Left renal pelvis (tissue), 4 donors: ENCODE measurements at places on chromosomes 3 and 15. TPM values are rescaled to one million over a fixed set of nuclear protein-coding genes. Genes with fewer than 3 reads are reported as not detected.

DNA sequence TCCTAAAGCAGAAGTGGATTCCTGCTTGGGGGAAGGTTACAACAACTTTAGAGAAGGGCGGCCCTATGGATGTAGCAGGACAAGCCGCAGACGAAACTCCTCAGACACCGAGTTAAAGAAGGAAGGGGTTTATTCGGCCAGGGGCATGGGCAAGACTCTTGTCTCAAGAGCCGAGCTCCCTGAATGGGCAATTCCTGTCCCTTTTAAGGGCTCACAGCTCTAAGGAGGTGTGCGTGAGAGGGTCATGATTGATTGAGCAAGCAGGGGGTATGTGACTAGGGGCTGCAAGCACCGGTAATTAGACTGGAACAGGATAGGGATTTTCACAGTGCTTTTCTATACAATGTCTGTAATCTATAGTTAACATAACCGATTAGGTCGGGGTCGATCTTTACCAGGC lies 879 bp upstream of the PDHB start:
- no peak for DNase-seq

- no peak for DNase-seq
These were observed 5.9 kb upstream of the NGRN start for GRCh38 chr15:90259524-90259923.

GRCh38 chr3:120125992-120126391 lies 31.7 kb upstream of the GSK3B start:
- no peak for DNase-seq

DNA sequence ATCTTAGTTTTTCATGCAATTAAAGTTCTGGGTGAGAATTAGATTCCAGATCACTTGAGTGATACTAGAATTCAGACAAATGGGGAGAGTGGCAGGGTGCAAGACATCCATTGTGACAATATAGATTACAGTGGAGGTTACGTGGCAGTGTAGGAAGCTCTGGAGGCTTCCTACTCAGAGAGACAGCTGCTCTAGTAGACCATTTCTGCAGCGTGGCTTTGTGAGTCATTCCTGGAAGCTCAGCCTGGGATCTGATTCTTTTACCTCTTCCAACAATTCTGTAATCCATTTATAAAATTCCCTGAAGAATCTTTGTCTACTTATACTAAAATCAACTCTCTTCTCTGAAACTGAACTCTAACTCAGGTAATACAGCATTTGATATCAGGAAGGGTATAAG lies 90.4 kb upstream of the ASB14 start:
- no peak for DNase-seq

GRCh38 chr3:154129625-154130024 lies 8.4 kb downstream of the ARHGEF26 start:
- DNase-seq = no peak

The XYLB gene
- 14.0 TPM for polyA plus RNA-seq

GRCh38 chr3:62727536-62727935 lies 147.7 kb downstream of the CADPS start:
- DNase-seq = no peak

- DNase-seq = no peak
These were observed 31.7 kb downstream of the SLC4A7 start for GRCh38 chr3:27452368-27453090.

GRCh38 chr15:77830051-77830468 lies 197.3 kb upstream of the LINGO1 start:
- no peak for DNase-seq

- no peak for DNase-seq
These were observed 461 bp upstream of the FNDC3B start for GRCh38 chr3:172038798-172039435.

The PLA1A gene
- 0.35 TPM for polyA plus RNA-seq

DNA sequence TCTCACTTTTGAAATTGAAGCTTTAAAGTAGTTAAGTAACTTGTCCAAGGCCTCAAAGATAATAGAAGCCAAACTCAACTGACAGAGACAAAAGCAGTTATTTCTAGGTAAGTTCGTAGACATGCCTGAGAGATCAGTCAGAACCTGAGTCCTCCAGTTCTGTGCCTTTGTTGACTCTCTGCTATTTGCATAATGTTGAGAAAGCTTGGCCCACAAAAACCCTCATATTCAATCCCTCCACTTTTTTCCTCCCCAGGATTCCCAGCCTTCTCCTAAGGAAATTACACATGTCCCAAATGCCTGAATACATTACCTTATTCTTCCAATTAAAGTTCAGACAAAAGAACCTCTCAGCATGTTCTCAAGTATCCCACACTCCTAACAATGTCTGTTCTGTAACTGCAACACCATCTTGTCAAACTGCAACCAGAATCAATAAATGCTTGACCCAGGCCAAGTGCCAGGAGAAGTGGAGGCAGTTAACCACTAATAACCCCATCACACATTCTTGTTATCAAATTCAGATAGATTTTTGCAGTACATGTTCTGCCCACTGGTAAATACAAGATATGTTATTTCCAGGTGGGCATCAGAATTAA lies 217.8 kb downstream of the LRRC3B start:
- no peak for DNase-seq

The HIGD1A gene
- polyA plus RNA-seq = 106 TPM

The KLF15 gene
- polyA plus RNA-seq = 2.6 TPM

DNA sequence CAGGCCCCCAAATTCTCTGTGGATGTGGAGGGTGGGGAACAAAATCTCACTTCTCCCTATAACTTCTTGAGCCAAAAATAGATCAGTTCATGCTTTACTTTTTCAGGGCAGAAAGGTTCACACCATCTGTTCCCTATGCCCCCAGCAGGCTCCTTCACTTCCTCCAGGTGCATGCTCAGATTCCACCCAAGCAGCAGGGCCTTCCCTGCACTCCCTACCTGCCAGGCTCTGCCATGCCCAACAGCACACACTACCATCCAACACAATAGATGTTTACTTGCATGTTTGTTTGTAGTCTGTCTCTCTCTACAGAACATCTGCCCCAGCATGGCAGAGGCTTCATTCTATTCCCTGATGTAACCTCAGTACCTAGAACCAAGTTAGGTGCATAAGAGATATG lies 43.3 kb downstream of the GABRB3 start:
- DNase-seq = no peak

DNA sequence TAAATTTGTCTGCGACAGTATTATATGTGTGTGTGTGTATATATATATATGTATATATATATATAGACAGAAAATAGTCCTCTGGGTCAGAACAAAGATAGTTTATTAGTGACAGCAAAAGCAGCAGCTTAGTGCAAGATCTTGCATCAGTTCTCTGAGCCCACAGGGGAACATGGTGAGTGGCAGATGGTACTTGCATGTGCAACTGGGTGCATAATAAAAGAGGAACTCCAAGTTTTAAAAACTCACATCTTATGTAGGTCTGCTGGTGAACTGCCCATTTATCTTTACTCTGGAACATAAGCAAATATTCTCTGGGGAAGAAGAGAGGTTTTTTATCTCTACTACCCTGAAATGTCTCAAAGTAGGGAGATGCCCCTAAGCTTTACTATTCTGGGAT lies 276.4 kb downstream of the POLQ start:
- no peak for DNase-seq

DNA sequence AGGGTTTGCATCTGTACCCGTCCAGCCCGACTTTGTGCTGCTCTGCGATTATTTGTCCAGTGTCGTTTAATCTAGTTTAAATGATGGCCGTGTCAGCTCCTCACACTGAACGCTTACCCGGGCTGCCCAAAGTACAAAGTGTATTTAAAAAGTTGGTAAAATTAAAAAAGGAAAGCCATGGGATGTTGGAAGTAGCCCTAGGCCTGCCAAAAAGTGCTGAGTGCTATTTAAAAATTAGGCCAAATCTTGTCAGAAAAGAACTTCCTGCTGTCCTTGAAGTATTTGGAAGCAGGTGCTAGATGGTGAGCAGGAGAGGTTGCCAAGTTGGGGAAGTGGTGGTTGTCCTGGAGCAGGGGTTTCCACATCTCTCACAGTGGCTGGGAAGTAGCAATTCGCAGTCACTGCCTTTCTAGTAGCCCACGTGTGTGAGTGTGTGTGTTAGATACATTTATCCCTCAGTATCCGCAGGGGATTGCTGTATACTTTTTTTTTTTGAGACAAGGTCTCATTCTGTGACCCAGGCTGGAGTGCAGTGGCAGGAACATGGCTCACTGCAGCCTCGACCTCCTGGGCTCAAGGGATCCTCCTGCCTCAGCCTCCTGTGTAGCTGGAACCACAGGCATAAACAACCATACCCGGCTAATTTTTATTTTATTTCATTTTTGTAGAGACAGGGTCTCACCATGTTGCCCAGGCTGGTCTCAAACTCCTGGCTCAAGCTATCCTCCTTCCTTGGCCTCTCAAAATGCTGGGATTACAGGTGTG lies 664 bp downstream of the PPCDC start:
- DNase-seq = no peak

The TM4SF1 gene
- 67.0 TPM for polyA plus RNA-seq

GRCh38 chr3:21059404-21059803 lies 691.6 kb downstream of the ZNF385D start:
- no peak for DNase-seq

DNA sequence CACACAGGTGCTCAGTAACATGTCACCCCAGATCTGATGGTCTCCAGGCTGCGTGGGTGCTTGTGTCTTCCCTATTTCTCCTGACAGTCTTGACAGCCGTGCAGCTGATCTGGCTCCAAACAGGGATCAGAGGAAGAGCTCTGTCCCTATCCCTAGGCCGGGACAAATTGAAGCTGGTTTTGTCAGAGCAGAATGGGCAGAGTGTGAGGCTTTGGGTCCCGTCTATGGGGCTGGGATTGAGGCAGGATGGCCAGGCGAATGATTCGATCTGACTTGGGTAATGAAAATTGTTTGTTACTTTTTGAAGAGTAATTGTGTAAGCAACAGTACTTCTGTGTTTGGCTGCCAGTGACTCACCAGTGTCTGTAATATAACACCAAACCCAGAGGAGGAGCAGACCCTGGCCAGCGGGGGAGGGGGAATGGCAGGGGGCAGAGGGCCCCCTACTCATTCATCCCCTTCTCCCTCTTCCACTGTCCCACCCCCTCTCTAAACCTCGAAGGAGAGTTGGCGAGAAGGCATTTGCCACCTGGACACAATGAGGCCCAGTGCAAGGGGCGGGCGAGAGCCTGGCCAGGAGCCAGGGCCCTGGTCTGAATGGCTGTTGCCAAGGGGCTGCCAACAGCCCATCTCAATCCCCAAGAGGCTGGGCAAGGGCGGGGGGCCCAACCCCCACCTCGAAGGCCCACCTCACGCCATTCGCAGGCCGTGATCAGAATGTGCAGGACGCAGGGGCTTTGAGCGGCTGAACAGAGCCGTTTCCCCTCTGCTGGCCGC lies 4.9 kb upstream of the MAGEF1 start:
- peak; percentile 55 for DNase-seq

DNA sequence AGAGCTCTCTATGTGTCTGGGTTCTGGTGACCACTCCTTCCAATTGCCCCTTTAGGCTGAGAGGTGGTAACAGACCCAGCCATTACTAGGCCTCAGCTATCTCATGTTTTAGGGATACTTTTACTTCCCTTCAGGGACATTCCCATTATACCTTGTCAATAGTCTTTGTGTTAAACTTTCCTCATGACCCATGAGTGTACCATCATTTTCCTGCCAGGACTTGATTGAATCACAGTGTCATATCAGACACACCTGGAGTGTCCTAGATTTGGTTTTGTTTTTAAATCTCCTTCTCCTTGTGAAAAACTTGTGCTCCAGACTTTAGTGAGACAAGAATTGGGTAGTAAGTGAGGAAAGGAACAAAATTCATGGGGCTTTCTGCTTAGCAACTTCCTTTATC lies 136.6 kb downstream of the KCNAB1 start:
- no peak for DNase-seq

- DNase-seq = peak; percentile 29
These were observed 18.0 kb upstream of the DNAJC13 start for GRCh38 chr3:132399054-132399929.

- DNase-seq = no peak
These were observed 277.8 kb downstream of the CD47 start for GRCh38 chr3:107813026-107813425.

The LDHAL6B gene
- 0.14 TPM for polyA plus RNA-seq

The NDN gene
- polyA plus RNA-seq = 76.8 TPM

The ZSCAN2 gene
- 28.4 TPM for polyA plus RNA-seq

The MASP1 gene
- 4.8 TPM for polyA plus RNA-seq

GRCh38 chr15:80834906-80835305 lies 55.7 kb downstream of the CEMIP start:
- no peak for DNase-seq

DNA sequence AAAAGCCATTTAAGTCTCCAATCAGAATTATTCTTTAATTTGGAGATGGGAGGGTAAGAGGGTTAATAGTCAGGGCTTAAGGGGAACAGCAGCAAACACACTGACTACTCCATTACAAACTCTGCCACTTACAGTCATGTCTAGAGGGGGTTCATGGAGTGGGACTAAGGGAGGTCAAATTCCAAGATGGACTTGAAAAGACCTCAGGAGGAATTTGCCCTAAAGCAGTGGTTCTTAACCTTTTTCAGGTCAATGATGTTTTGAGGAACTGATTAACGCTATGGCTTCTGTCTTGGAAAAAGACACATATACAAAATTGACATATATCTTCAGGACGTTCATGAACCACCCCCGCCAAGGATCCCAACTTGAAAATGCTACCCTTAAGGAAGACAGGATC lies 13.9 kb downstream of the GOLIM4 start:
- no peak for DNase-seq

The NR1D2 gene
- polyA plus RNA-seq = 42.5 TPM

The SNTN gene
- polyA plus RNA-seq = not detected

The TUSC7 gene
- polyA plus RNA-seq = not detected

The IVD gene
- 56.6 TPM for polyA plus RNA-seq

The STRIT1 gene
- 2.8 TPM for polyA plus RNA-seq
